PC-3 (cell line): ENCODE measurements at places on chromosomes 6 and 20. TPM values are rescaled to one million over a fixed set of nuclear protein-coding genes. Genes with fewer than 3 reads are reported as not detected.
A peak's percentile ranks its signal among the peaks of the same experiment; 100 is the strongest.

Gene RAD21L1
- total RNA-seq: 0.11 and 0.58 TPM in 2 replicates

Gene JAG1
- total RNA-seq: 176 and 184 TPM in 2 replicates

Gene BFSP1
- 2.2 and 2.7 TPM in 2 replicates for total RNA-seq

Gene HLA-DQA1
- not detected in 2 replicates for total RNA-seq

DNA sequence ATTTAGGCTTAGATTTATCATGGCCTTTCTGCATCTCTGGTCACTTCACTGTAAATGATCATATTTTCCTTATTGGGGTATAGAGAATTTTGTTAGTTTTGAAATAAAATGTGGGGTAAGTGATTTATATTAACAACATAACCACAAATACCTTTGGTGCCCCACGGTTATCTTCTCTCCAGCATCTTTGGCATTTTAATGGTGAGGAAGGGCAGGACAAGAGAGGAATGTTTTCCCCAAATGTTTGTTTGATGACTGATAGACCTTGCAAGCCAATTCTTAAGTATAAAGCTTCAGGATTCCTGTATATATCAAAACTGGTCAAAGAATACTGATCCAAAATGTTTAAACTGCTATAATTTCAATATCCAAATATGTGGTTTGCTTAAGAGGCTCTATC is 171.6 kb upstream of the SMLR1 start:
- H3K4me3 ChIP-seq: no peak overlapping the region
- no peaks in the 10 kb centered on the region for H3K27me3 ChIP-seq
- H3K27ac ChIP-seq: no peak overlapping the region
- DNase-seq: no peak
- H3K4me1 ChIP-seq: no peaks in the 10 kb centered on the region
- H3K36me3 ChIP-seq: no peaks in the 10 kb centered on the region

GRCh38 chr6:13404228-13404891 is 76.0 kb upstream of the TBC1D7 start:
- no peaks in the 10 kb centered on the region for H3K27me3 ChIP-seq
- peak; percentile 48 for DNase-seq
- H3K4me1 ChIP-seq: peaks cover 17% of the 10 kb centered on the region
- no peak overlapping the region for H3K27ac ChIP-seq
- no peaks in the 10 kb centered on the region for H3K36me3 ChIP-seq
- no peak overlapping the region for H3K4me3 ChIP-seq

- DNase-seq: no peak
- no peak overlapping the region for H3K27ac ChIP-seq
- H3K27me3 ChIP-seq: peaks cover 66% of the 10 kb centered on the region
- H3K36me3 ChIP-seq: no peaks in the 10 kb centered on the region
- H3K4me3 ChIP-seq: no peak overlapping the region
Observed at GRCh38 chr6:153618371-153619322, 420.4 kb upstream of the OPRM1 start.

- DNase-seq: no peak
- H3K4me3 ChIP-seq: no peak overlapping the region
- H3K27me3 ChIP-seq: no peaks in the 10 kb centered on the region
- no peak overlapping the region for H3K27ac ChIP-seq
- no peaks in the 10 kb centered on the region for H3K36me3 ChIP-seq
Observed at GRCh38 chr6:126091466-126091865, 105.1 kb downstream of the TRMT11 start.

DNA sequence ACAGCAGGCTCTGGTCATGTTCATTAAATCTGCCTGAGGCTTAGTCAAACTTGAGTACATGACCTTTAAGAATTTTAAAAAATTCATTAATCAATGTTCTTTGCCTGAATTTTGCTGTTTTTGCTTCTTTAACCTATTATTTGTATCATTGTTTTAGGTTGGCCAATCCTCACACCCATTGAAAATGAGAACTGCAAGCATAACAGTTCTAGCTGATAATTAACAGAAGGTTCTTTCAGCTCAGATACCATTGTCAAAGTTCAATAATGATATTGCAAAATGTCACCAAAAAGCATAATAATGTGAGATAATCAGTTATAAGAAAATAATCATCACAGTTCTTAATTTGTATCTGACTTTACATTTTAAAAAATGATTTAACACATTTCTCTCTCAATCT is 583.1 kb downstream of the TFAP2A start:
- no peak for DNase-seq
- H3K36me3 ChIP-seq: no peaks in the 10 kb centered on the region
- no peaks in the 10 kb centered on the region for H3K4me1 ChIP-seq
- H3K27me3 ChIP-seq: peaks cover 16% of the 10 kb centered on the region; the same call in 1 of the 2 replicates

GRCh38 chr20:61629602-61630390 is 377.7 kb downstream of the CDH4 start:
- no peak for DNase-seq
- no peak overlapping the region for H3K27ac ChIP-seq
- no peaks in the 10 kb centered on the region for H3K36me3 ChIP-seq
- peaks cover 88% of the 10 kb centered on the region for H3K27me3 ChIP-seq
- H3K4me1 ChIP-seq: no peaks in the 10 kb centered on the region
- H3K4me3 ChIP-seq: no peak overlapping the region

DNA sequence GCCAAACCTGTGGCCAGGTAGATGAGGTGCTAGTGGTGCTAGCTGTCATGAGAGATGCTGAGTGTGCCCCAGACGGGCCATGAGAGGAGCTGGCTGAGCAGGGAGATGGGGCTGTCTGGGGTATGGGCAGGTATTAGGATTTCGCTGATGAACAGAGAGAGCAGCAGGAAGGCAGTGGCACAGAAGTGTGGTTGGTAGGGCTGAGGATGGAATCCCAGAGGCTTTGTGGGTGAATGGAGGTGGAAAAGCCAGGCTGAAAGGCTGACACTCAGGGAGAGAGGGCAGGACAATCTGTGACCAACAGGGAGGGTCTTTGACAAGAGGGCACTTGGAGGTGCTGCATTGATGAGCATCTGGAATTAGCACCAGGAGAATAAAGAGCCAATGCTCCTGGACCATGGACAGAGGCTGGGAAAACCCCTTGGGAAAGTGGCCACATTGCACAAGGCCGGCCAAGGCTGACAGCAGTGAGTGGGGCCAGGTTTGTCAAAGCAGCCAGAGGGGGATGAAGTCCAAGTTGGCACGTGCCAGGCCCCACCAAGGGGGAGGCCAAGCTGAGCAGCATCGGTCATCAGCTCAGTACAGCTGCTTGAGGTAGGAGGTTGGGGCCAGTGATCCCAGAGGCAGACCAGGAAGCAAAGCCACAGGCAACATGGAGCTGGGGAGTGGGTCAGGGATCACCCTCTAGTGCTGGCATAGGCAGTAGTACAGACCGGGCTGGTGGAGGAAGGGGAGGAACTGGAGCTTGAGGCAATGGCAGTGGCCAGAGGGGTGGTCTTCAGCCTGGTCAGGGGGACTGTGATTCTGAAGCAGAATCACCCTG is 19.7 kb upstream of the SGK2 start:
- H3K27ac ChIP-seq: no peak overlapping the region
- H3K27me3 ChIP-seq: no peaks in the 10 kb centered on the region
- peaks cover 24% of the 10 kb centered on the region for H3K4me1 ChIP-seq
- H3K36me3 ChIP-seq: peaks cover 3% of the 10 kb centered on the region; the same call in 1 of the 2 replicates
- no peak for DNase-seq
- H3K4me3 ChIP-seq: no peak overlapping the region

DNA sequence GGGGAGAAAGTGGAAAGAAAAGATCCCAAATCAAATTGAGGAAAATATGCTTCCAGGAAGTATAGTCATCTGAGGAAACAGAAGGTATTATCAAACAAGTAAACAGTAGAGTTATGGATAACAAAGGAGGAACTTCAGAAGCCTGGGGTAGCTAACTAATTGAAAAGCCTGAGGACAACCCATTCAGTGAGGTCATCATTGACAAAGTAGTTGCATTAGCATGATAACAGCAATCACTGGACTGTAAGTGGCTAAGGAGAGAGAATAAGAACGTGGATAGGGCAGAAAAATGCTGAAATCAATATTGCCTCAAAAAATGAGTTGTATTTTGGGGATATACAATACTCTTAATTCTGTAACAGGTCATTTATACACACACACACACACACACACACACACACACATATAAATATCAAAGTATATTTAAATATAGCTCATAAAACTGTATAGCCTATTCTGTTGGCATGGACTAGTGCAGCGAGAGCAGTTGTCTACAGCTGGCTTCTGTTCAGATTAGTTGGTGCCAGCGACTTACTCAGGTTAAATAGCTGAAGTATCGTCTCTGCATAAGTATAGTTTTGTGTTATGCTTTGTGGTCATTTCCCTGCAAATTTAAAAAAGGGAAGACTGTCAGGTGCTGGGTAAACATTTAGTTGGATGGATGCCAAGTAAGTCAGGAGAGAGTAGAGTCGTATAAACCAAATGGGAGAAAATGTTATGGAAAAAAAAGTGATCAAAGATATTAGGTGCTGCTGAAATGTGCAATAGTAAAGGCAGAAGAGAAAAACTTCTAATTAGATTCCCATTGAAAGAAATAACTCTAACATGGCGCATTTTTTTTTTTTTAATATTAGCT is 33.8 kb upstream of the CTAGE9 start:
- peak; percentile 16 for DNase-seq
- peaks cover 4% of the 10 kb centered on the region; the same call in 1 of the 2 replicates for H3K4me1 ChIP-seq
- no peak overlapping the region for H3K27ac ChIP-seq
- H3K27me3 ChIP-seq: no peaks in the 10 kb centered on the region

DNA sequence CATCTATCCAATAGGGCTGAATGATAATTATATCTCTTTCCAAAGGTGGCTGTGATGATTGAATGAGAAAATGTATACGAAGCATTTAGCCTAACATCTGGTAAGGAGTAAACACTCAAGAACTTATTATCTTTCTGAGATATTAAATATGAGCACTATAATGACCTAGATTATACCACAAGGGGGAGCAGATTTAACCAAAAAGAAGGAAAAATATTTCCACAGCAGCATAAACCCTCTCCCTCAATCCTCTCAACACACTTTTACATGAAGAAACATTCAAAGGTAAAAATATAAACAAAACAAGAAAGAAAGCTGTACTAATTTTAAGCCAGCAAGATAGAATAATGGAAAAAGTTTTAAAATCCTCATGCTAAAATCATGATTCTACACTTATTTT is 68.4 kb downstream of the SHPRH start:
- H3K36me3 ChIP-seq: no peaks in the 10 kb centered on the region; the same call in 1 of the 2 replicates
- peak; percentile 41 for DNase-seq
- peaks cover 10% of the 10 kb centered on the region; the same call in 1 of the 2 replicates for H3K4me1 ChIP-seq
- no peak overlapping the region for H3K27ac ChIP-seq
- no peak overlapping the region for H3K4me3 ChIP-seq
- H3K27me3 ChIP-seq: no peaks in the 10 kb centered on the region
